NCI-H2081 (cell line): ENCODE measurements at places on chromosomes 12 and 14.

DNA sequence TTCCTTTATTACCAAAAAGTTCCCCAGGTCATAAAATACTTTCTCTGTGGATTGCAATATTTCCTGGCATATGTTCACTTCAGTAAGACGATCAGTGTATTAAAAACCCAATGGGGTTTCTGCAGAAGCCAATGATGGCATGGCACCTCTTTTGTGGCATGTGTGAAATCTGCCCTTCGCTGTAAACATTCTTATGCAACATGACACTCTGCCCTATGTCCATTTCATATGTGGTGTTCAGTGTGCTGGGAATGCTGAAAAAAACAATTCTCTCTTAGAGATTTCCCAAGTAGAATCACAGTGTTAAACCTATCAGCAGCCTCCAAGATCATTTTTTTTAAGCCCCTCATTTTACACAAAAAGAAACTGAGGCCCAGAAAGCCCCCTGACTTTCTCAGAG, 2.3 kb upstream of the MYBPC1 start:
- no peak for DNase-seq

- no peak for DNase-seq
Measured at GRCh38 chr12:115062741-115063140, 378.8 kb upstream of the TBX3 start.

- DNase-seq: no peak
Measured at GRCh38 chr12:126055521-126055920, 990.3 kb downstream of the AACS start.

DNA sequence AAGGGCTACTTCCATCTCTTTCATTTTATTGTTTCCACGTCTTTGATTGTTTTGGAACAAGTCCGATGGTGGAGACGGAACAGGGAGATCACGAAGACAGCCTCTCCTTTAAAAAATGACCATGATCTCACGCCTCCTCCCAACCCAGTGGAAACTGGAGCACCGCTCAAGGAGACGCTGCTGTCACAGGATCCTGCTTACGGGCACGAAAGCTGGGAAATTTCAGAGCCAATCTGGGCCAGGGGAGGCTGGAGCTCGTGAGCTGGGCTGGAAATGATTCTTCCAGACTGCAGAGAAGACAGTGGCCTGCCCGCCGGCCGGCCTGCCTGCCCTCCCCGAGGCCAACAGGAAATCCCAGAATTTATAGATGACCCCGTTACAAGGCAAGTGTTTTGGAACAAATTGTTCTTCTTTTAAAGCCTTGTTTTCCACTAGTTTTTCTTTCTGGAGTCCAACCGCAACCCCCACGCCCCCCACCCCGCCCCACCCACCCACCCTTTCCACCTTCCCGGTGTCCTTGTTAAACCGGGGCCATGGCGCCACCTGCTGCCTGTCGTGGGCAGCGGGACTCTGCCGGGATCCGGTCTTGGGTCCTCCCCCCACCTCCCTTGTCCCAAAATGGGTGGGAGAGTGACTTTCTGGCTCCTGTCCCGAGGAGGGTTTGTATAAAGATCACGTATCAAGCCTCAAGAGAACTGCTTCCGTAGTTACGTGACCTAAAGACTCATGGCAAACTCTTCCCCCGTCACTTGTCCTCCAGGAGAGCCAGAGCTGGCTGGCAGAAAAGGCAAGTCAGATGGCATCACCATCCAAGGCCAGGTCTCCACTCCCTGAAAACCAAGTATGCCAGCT, 40.3 kb downstream of the MAP1LC3B2 start:
- DNase-seq: peak; percentile 11

- DNase-seq: no peak
Measured at GRCh38 chr12:39112064-39112463, 206.7 kb upstream of the CPNE8 start.

GRCh38 chr12:71552728-71553501, 110.7 kb downstream of the ZFC3H1 start:
- no peak for DNase-seq

DNA sequence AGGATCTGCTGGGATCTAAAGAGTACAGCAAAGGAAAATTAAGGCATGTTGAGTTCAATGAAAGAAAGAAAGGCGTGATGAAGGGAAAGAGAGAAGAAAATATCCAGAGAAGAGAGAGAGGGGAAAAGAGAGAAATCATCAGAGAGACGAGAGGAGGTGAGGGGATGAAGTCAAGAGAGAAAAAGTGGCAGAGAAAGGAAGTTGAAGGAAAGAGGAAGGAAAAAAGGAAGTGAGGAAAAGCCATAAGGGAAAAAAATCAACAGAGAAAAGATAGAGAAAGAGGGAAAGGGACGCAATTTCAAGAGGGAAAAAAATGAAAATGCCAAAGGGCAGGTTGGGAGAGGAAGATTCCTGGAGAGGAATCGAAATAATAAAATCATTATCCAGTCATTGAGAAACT, 40.4 kb downstream of the LLPH start:
- DNase-seq: no peak

- DNase-seq: peak; percentile 86
Measured at GRCh38 chr12:3795492-3796133, 42.7 kb upstream of the CRACR2A start.

DNA sequence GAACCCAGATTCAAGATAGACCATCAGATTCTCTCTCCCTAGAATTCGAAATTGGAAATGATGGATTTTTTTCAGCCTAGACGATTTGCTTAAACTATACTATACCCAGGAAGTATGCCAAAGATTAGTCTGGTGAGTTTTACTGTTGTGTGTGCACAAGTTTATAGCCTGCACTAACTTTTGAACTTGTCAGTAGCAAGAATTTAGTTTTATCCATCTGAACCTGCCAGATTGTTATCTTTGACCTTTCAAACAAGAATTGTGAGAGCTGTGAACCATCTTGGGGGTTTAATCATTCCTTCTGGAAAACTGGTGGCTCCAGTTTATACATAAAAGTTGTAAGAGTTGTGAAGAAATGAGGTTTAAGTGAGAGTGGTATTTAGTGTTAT, 243.5 kb upstream of the DAAM1 start:
- no peak for DNase-seq

GRCh38 chr12:87082756-87083155, 826.6 kb upstream of the MGAT4C start:
- DNase-seq: no peak

- no peak for DNase-seq
Measured at GRCh38 chr14:24089890-24090289, 4.2 kb upstream of the PCK2 start.
